ENCODE measurements at places on chromosomes 3 and 15.

- DNase-seq, result no peak
Observed at GRCh38 chr3:129609591-129610182, 3.2 kb upstream of the PLXND1 start.

- DNase-seq, result no peak
Observed at GRCh38 chr3:78116874-78117273, 1077.0 kb downstream of the ROBO2 start.

DNA sequence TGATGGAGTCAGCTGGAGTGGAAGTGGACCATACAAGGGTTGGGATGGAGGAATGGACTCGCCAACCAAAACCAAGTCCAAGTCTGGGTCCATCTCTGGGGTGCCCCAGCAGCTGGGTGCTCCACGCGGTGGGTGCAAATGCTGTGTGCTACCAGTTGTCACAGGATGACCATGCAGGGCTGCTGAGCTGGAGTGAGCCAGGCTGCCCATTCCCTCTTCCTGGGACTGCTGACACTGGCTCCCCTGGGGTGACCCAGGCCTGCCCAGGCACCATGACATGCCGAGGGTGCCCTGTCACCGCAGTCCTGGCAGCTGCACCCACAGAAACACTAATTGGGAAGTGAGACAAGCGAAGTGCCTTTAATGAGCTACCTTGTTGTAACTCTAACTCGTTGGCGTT, 140.2 kb downstream of the TPRA1 start:
- no peak for DNase-seq

DNA sequence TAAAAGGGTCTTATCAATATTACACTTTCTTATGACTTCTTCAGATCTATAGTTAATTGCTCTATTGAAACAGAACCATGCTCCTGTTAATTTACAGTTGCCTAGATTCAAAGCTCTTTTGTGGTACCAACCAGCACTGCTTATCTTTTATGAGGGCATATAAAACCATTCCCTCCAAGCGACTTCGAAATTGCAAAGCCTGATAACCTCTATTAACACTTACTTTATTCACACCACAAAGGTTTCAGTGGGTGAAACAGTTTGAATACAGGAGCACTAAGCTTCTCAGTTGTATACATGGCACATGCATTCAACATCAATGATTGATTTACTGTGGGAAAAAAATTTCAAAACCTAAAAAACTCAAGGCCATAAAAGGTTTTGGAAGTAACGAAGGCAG, 74.9 kb upstream of the PPIB start:
- DNase-seq, result no peak

- no peak for DNase-seq
Observed at GRCh38 chr3:135621184-135621920, 344.2 kb upstream of the PPP2R3A start.

- no peak for DNase-seq
Observed at GRCh38 chr15:77185242-77185785, 114.4 kb upstream of the TSPAN3 start.

- no peak for DNase-seq
Observed at GRCh38 chr15:53910852-53911251, 67.4 kb upstream of the UNC13C start.

DNA sequence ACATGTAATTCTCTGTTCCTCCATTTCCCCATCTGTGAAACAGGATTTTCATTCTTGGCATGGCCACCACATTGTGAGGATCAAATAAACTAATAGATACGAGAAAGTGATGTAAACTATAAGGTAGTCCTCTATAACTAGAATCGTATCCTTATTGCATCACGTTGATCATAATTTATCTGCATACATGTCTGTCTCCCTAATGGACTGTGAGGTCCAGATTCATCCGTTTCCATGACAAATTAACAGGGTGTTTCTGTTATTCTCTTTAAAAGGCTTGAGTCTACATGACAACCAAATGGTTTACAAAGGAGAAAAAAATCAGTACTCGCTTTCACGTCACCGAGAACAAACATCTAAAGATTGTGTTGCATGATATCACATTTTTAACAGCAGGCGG, 53.0 kb downstream of the SST start:
- no peak for DNase-seq

DNA sequence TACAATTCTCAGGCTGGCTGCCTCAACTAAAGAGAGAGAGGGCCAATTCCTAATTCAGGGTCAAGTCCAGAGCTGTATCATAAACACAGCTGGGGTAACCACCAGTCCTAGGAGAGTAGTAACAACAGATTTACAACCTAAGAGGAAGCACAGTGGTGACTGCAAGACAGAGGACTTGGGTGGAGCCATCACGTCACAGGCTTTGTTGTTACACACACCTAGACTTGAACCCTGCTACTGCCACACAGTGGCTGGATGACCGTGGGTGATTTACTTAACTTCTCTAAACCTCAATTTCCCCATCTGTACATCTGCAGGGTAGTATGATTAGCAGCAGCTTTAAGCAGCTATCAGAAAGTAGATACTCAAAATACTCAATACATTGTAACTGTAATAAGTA, 78.6 kb downstream of the MYLK start:
- DNase-seq, result no peak

DNA sequence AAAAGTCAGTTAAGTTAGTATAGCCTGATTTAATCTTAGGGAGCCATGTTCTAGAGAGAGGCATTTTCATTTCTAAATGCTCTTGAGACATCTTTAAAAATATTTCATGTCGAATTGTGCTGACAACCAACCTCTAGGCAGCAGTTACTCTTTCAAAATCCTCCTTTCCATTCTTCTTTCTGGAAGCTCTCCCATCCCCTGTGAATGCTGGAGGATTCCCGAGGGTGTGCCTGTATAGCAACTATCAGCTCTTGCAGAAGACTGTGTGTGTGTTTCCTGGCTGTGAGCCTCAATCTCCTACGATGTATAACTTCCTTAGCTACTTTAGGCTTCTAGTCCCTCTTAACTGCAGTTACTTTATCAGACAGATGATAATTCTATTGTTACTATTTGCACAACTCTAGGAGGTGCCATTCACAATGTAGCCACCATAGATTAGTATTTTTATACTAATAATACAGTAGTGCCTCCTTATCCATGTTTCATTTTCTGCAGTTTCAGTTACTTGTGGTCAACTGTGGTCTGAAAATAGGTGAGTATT, 250.3 kb downstream of the EDEM1 start:
- no peak for DNase-seq

DNA sequence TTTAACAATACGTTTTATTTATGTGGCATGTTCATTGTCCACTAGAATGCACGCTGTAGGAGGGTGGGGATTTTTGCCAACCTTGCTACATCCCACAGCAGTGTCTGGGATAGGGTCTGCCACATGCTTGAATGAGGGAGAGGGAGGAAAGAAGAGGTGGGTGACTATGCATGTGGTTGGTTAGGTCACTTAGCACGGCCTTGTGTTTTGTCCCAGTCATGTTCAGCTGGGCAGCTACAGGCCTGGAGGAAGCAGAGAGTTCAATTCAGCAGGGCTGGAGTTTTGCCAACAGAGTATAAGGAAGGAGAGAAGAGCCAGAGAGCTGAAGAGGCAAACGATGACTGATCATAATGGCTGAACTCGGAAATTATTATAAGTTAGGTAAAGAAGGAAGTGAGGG, 268.4 kb upstream of the NSMCE3 start:
- no peak for DNase-seq

GRCh38 chr3:48747015-48747615, 30.1 kb upstream of the IP6K2 start:
- no peak for DNase-seq

DNA sequence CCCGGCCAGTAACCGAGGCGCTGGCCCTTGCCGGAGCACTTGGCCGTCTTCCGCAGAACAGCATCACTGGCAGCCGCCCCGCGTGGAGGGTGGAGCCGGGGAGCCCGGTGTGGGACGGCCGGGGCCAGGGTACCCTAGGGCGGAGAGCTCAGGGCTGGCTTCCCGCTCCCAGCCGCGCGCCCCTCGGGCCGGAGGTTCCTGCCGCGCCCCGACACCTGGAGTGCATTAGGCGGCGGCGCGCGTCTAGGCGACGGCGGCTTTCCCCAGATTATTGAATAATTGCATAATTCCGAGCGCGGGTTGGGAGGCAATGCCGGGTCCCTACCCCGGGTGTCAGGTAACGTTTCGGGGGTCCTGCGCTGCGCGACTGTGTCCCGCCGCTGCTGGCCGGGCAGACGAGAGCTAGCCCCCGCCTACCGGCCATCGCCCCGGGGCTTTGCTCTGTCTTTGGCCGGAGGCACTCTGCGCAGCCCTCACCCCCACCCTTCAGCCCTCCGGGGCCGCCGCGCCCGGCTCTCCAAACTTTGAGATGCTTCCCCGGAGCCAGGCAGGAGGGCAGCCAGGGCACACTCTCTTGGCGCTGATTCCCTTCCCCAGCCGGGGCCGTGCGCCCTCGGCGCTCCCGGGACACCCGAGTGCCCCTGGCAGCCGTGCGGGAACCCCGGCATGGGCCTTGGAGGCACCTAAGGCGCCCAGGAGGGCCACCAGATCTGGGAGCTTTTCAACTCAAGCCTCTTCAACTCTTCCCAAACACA, 749 bp downstream of the ITGA11 start:
- peak; percentile 46 for DNase-seq

DNA sequence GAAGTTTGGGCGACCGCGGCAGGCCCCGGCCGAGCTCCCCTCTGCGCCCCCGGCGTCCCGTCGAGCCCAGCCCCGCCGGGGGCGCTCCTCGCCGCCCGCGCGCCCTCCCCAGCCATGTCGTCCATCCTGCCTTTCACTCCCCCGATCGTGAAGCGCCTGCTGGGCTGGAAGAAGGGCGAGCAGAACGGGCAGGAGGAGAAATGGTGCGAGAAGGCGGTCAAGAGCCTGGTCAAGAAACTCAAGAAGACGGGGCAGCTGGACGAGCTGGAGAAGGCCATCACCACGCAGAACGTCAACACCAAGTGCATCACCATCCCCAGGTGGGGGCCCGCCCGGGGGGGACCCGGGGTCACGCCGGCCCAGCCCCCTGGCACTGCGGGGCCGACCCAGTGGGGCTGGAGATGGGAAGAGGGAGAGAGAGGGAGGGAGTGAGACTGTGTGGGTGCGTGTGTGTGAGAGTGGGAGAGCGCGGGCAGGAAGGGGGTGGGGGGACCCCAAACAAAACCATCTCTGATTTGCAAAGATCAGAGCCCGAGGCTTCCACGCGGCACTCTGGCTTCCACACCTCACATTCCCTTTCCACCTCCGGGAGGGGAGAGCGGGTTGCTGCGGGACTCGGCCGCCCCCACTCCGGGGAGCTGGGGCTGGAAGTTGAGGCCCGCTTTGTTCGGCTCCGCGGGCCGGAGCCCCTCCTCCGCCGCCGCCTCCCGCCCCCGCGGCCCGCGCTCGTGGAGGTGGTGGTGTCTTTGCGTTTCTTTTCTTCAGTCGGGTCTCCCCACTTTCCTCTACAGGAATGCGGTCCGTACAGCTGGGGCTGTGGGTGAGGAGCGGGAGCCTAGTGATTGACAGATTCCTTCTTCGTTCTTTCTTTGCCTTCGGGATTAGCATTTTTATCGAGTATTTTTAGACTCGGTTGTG, 898 bp downstream of the SMAD3 start:
- DNase-seq, result peak; percentile 61

DNA sequence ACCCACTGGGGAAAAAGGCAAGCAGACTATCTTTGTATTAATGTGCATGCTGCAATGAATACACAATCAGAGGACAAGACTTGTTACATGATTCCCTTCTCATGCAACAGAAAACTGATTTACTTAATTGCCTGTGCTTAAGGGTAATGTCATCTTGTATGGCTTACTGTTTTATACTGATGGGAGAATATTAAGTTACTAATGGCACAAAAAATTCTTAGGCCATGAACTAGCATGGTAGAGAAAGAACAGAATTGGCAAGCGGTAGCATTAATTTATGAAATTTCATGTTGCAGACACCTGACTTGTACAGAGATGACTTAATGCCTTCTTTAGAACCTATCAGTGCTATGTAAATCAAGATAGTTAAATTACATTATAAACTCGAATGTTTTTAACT, 282.3 kb downstream of the CNTN3 start:
- no peak for DNase-seq

DNA sequence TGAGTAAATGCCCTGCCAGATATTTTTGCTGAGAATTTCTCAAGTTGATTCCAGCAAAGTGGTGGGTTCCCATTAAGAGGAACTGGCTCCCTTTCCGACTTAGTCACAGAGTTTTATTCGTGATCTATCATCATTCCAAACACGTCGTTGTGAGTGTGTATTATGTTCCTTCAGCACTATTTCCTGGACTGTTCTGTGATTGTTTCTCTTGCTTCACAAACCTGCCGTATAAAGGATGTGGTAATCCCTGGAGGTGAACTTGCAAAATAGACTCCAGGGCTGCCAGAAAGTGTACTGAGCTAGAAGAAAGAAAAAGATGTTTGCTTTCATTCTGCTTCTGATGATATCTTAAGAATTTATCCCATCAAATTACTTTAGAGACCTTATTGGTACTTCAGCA, 14.5 kb upstream of the CAPN3 start:
- no peak for DNase-seq

GRCh38 chr3:188154809-188155574, 1.0 kb downstream of the LPP start:
- DNase-seq, result peak; percentile 31

DNA sequence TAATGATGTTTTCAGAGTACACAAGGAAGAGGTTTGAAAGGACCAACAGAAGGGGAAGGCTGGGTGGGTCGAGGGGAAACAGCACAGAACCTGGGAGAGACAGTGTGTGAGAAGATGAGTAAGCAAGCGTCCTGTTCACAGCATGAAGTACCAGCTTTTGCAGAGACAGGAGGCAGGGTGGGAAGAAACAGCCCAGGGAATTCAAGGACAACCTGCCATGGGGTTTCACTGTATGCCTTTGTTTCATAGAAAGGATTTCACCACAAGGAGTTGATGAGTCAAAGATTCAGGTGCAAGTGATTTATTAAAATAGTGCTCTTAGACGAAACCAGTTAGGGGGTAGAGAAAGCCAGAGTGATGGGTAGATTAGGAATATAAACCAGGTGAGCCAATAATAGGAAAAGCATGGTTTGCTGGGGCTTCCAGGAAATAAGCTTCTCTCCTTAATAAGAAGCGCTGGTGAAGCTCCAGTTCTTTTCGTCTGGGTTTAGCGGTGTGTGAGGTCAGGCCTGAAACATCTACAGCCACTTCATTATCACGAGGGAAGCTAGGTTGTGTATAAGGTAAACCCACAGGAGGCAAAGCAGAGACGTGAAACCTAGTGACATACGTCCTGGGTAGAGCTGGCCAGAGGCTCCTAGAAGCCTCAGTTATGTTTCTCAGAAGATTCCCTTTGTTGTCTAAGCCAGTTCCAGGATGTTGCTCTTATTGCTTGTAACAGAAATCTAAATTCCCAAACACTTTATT, 3.9 kb downstream of the HHLA2 start:
- DNase-seq, result no peak

- no peak for DNase-seq
Observed at GRCh38 chr15:64146041-64146440, 5.5 kb upstream of the SNX22 start.

GRCh38 chr15:89654847-89655805, at the start of gene KIF7:
KIF7 (minus strand) TSS chr15:89655467; CDS start chr15:89652930, 2,537 bp downstream.
- DNase-seq, result peak; percentile 85

All from GM13977 (cell line).